ENCODE measurements at places on chromosomes 5 and 9.

DNA sequence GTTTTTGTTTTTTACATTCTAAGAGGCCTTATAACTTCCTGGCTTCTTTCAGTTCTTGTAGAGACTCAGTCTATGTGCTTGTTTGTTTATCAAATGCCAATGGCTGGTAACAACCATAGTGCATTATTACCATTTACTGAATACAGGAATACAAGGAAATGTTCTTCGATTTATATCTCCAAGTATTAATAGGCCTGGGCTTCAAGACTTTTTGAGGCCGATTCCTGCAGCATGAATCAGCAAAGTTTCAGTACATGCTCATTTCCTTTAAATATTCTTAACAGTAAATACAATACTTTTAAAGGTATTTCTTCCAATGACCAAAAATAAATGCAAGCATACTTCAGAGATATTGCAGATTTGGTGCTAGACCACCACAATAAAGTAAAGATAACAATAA, 535.3 kb downstream of the EFNA5 start:
- no peak for DNase-seq

- DNase-seq: no peak
Measured at GRCh38 chr9:18063856-18064390, 410.0 kb upstream of the ADAMTSL1 start.

DNA sequence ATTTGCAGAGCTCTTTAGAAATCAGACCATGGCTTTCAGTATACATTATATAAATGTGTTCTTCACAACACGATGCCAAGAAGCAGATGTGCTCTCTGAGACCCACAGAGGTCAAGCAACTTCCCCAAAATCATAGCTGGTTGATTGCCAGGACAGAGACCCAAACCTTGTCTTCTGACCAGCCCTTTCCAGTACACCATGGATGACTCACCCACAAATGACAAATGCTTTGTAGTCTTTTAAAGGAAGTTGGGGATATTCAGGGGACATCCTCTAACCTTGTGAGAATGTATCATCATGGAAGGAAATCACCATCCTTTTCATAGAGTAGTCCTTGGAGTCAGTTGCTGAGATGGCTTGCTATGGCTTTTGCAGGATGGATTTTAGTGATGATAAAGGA, 30.1 kb downstream of the ZNF462 start:
- DNase-seq: no peak

- no peak for DNase-seq
Measured at GRCh38 chr5:171433982-171434676, 14.7 kb downstream of the FGF18 start.

GRCh38 chr9:96217294-96217707, 84.7 kb downstream of the HSD17B3 start:
- no peak for DNase-seq

DNA sequence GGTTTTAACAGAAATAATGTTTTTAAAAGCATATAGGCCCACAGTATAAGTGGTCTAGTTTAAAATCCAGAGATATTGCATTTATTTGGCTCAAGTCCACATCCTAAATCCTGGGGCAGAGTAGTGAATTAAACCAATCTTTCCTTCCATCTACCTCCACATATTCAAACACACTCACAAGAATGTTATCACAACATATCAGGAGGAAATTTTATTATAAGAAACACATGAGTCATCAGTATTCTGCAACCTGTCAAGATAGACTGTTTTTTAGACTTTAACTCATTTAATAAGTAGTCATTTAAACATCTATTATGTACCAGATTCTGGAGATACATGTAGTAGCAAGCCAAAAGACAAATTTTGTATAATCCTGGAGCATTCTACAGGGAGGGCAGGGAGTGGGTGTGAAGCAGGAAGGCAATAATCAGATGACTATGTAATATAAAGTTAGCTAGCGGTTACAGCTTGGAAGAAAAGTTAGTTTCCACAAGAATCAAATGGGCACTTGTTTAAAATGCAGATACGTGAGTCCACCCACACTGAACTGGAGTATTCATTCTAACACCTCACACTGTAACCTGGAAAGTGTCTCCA, 187.3 kb upstream of the PIK3R1 start:
- no peak for DNase-seq

DNA sequence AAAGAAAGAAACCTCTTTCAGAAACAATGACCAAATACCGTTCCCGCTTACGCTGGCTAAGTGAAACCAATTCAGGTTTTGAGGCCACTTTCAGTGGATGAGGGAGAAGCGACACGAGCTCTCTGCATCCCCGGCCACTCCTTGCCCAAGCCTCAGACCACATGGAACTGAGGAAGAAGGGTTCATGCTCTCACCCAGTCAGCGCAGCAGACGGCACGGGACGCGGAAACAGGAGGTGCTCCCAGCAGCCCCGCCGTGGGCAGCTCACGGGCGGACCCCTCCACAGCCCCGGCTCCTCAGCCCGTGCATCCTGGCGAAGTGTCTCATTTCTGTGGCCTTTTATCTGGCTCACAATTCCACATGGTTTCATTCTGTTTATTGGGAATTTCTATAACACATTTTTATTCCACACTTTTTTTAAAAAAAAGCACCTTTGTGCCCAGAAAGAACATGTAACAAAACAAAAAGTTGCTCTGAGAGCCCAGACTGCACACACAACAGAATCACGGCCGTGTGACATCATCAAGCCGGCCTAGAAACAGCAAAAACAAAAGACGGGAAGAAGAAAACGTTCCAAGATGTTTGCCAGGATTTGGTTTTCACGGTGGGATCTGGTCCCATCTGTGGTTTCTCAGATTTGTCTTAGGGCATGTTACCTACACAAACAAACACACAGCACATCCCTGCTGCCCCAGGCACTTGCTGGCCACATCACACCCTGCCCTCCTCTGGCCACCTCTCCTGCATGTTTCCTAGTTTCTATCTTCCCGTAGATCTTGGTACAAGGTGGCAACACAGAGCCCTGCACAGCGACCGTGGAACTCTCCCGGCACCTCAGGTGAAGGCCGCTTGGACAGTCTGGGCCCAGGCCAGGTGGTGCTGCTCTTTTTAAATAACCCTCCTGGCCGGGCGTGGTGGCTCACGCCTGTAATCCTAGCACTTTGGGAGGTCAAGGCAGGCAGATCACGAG, 16.2 kb downstream of the QSOX2 start:
- DNase-seq: no peak

DNA sequence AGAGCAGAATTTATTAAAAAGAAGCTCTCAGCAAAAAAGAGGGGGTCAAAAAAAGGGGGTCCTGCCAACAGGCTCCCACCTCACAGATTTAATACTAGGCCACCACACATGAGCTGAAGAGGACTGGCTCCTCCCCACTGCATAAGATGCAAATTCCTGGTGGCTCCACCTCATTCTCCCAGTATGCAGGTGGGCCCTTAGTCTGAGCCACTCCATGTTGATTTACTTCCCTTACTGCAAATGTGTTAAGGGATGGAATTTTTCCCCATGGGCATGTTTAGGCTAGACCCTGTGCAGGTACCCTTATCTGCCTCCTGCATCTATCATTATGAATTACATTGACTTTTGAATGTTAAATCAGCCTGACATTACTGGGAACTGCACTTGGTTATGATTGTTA, 82.9 kb downstream of the ISOC1 start:
- no peak for DNase-seq

GRCh38 chr5:77294185-77294584, 83.7 kb downstream of the PDE8B start:
- no peak for DNase-seq

GRCh38 chr9:71303351-71303750, 181.9 kb upstream of the TRPM3 start:
- no peak for DNase-seq

DNA sequence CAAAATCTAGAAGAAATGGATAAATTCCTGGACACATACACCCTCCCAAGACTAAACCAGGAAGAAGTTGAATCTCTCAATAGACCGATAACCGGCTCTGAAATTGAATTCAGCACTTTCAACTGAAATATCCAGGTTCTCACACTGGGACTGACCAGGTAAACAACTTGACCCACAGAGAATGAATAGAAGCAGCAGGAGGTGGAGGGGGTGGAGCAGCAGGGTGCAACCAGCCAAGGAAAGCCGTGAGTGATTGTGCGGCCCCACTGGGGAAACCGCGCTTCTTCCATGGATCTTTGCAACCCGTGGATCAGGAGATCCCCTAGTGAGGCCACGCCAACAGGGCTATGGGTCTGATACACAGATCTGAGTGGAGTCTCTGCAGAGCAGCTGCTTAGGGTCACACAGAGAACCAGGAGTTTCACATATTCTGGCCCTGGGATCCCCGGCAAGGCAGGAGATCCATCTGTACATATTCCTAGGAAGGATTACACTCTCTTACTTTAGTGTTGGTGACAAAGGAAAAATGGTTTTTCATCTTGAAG, 181.5 kb downstream of the SLCO4C1 start:
- DNase-seq: no peak

- DNase-seq: no peak
Measured at GRCh38 chr5:135100011-135100410, 66.0 kb upstream of the PITX1 start.

GRCh38 chr5:132774406-132774805, 2.6 kb downstream of the SEPTIN8 start:
- no peak for DNase-seq

DNA sequence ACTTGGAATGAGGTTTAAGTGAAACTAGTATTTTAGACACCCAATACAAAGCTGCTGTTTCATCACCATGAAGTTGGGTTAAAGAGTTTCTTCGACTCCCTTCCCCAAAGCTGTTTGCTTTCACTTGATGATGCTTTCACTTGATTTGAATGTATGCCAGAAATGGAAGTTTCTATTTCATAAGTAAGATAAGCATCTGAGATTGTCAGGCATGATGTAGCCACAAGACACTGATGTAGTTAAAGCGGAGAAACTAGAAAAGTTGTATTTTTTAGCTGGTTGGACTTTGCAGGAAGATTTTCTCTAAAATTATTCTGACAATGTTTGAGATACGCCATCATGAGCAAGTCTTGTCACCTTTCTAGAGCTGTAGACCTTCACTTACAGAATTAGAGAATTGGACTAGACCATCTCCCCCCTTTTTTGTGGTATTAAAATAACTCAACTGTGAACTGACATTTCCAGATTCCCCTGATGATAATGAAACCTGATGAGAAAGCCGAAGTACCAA, 20.0 kb downstream of the MOCS2 start:
- no peak for DNase-seq

- no peak for DNase-seq
Measured at GRCh38 chr5:173328844-173329490, 753 bp upstream of the STC2 start.

- DNase-seq: no peak
Measured at GRCh38 chr5:138212828-138213160, 329 bp downstream of the CDC23 start.

DNA sequence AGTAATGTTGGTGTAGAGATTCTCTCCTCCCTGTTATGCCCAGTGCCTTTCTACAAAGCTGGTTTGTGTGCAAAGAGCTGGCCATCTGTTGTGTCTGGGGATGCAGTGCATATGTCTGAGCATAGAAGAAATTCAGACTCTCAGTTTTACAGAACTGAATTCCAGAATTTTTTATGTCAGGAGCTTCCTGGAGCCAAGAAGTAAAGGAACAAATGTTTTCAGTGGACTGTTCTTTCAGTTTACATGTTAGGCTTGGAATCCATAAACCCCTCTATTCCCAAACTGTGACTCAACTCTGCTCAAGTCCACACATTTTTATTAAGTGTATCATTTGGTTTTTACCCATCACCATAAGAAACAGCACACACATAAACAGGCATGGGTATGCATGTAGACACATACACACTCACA, 366.0 kb downstream of the BRINP1 start:
- no peak for DNase-seq

DNA sequence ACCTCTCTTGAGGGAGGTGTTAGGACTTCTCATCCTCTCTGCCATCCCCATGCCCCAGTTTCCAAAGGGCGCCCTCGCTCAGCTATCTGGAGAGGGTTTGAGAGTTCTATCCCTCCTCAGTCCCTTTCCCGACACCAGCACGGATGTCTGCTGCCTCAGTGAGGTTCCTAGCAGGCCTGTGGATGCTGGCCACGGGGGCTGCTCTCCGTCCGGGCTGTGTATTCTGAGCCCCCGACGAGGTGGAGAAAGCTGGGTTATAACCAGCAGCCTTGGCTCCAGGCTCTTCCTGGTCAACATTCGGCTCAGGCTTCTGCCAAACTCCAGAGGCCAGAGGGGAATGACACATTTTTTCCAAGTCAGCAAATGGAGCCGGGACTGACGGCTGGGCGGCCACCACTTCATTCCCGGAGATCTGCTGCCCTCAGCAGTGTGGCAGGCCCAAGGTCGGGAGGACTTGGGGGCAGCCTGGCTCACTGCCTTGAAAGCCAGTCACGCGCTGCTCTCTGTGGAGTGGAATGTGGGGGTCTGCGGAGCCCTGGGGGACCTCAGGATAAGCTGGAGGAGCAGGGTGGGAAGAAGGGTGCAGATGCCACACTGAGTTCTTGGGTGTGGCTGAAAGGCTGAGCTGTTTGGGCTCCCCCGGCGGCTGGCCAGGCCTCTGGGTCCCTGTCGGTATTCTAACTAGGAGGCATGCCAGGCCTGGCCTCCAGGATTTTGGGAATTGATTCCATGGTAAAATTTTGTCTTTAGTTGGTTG, 27.4 kb downstream of the PTPA start:
- no peak for DNase-seq

DNA sequence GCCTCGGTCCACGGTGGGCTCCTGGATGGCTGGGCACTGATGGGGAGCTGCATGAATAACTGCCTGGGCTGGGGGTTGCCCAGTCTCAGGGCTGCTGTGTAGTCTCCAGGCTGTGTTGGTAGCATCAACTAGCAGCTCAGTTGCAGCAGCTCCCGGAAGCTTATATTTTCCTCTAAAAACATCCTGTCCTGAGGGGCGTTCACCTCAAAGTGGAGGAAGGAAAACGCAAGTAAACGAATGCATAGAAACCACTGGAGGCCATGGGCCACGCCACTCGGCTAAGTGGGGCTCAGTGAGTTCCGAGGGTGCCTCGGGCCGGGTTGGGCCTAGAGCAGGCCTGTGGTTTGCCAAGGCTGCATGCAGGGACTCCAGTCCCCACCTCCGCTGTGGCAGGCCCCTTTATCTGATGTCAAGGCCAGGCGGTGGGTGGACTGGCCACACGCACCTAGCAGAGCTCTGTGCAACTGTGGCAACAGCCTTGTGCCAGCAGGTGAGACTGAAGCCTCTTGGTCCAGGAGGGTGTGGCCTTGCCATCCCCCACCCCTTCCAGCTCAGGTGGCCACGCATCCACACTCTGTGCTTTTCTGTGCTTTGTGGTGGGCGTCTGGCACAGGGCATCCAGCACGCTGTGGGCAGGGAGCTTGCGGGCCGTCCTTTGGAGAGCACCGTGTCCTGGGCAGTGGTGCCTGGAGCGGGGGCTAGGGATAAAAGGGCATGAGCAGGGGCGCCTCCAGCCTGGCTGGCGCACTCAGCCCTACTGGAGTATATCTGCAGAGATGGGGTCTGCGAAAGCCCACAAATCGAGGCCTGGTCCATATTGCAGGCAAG, 15.1 kb downstream of the TCF7 start:
- DNase-seq: no peak

Measured in T follicular helper cell (primary cell).